Fibroblast of skin of scalp (primary cell): ENCODE measurements at places on chromosomes 5 and 9.

- DNase-seq = no peak
Observed at GRCh38 chr5:133744960-133745308, 132.6 kb upstream of the FSTL4 start.

GRCh38 chr5:159498630-159499029 is 168.3 kb upstream of the IL12B start:
- DNase-seq = no peak

GRCh38 chr5:137344723-137345322 is 154.3 kb downstream of the SPOCK1 start:
- DNase-seq = peak; percentile 74

DNA sequence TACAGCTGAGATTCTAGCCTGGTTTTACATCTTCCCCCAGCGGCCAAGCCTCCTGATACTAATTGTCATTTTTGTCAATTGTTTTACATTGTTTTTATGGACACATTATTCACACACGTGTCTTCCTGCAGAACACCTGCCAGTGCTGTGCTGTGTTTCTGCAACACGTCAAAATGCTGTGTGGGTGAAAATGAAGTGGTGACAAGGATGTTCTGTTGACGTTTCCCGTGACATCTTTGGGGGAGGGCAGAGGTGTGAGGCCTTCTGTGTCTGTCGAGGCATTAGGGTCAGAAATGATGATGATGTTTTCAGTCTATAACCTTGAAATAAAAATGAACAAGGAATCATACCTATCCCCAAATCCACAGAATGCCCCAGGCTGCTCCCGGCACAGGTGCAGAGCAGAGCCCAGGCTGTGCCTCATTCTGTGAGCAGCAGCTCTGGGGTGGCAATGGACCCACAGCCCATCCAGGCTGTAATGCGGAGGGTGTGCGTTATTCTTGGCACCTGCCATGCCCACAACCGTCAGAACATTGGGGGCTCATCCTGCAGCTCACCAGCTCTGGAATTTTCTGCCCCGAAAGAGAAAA is 23.6 kb upstream of the CEP72 start:
- DNase-seq = no peak

DNA sequence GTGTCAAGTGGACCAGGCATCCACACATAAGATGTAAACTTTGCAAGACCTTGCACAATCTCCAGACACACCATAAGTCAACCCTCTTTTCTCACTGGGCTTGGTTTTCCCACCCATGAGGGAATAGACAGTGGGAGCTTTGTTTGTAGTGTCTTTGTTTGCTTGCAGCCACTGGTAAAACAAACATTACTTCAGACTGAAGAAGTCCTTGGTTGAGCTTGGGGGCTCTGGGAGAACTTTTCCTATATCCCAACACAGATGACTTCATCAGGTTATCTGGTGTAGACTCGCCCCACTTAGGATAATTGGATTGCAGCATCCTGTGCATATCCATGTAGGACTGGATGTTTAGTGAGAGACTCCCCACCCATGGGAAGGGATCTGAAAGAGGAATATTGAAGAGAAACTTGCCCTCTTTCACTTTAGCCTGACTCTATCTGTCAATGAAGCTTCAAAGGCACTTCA is 11.5 kb upstream of the ADGRV1 start:
- no peak for DNase-seq

DNA sequence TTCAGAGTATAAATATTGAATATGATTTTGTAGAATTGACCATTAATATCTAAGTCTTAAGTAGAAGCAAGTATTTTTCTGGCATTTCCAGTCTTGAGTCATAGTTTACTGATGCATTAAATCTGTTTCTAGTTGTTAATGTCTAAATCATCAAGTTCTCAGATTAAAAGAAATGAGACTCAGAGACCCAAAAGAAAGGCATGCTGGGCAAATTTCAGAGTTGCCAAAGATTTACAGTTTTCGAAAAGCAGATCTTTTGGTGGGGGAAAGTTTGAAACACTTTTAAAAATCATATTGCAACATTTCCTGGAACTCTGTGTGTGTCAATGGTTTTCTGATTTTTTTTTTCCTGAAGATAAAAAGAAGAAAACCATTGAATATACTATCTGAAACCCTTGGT is 60.9 kb downstream of the ANKRD55 start:
- DNase-seq = peak; percentile 81

GRCh38 chr9:76570826-76571225 is 111.8 kb downstream of the GCNT1 start:
- DNase-seq = no peak

DNA sequence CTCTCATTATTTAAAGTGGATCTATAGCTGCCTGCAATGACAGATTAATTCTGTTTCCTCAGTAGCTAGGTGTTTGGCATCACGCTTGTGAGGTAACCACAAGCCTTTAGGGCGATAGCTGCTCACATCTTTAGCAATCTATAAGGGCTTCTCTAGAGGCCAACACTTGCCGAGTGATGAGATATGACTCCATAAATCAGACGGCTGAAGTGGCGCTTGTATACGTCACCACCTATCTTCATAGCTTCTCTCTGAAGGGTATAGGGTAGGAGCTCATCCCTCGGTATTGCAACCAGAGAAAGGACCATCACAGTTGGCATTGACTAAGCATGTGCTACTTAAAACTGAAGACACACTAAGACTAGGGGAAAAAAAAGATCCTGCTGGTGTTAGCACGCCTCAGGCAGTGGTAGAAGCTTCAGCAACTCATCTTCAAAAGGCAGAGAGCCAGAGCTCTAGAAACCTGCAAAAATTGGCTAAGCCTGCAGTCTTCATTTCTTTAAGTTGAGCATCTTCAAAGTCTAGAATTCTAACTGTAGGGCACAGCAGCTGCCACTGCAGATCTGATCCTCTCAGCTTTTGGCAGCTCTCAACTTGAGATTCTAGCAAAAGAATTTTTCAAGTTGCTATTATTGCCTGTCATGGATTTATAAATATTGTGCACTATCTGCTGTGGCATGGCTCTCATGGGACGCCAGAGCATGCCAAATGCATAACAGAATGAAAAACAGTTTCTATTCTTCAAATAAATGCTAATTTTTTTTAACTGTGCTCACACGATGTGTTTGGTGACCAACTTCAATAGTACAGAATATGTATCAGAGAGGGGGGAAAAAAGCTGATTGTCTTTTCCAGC is 37.5 kb downstream of the PSMB7 start:
- no peak for DNase-seq

- peak; percentile 80 for DNase-seq
Observed at GRCh38 chr5:42944989-42945388, 95.1 kb downstream of the ANXA2R start.

DNA sequence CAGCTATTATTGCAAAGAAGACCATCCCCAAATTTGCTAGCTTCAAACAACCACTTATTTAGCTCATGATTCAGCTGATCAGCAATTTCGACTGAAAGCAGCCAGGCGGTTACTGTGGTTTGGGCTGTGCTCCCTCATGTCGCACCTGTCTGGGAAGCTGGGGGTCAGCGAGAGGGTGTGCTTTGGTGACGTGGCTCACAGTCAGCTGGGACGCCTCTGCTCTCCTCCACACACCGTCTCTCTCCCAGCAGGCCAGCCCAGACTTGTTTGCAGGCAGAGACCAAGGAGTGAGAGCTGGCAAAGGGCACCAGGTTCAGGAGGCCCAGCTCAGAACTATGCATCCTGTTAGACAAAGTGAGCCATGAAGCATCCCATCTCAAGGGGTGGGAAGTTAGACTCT is 140.9 kb downstream of the SYK start:
- DNase-seq = no peak

GRCh38 chr5:7330256-7330655 is 65.7 kb upstream of the ADCY2 start:
- DNase-seq = peak; percentile 15

GRCh38 chr9:120438111-120438510 is 141.9 kb downstream of the CDK5RAP2 start:
- no peak for DNase-seq

GRCh38 chr5:36417668-36418067 is 116.0 kb upstream of the RANBP3L start:
- no peak for DNase-seq

GRCh38 chr5:159854916-159855315 is 61.4 kb upstream of the ADRA1B start:
- DNase-seq = peak; percentile 41

DNA sequence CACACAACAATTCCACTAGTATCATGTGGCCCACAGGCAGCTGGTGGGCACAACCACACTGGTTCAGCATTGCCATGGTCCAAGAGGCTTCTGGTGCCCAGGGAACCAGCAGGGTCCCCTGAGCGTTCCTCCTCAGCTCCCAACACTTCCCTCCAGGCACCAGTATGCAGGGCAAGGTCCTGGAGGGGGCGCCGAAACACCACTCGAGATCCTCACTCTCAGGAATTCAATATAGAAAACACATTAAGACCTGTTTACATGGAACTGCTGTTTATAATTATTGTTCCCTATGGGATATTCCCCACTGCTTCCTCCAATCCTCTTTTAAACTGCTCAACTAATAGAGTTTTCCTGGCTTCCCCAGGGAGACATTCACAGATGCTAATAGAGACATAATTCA is 91.9 kb upstream of the GABRP start:
- DNase-seq = no peak

- DNase-seq = no peak
Observed at GRCh38 chr9:129923589-129923988, 88.3 kb downstream of the USP20 start.

GRCh38 chr5:59645380-59645779 is 248.1 kb downstream of the PDE4D start:
- DNase-seq = no peak

- no peak for DNase-seq
Observed at GRCh38 chr9:133368249-133368881, 7.5 kb downstream of the SURF4 start.

GRCh38 chr9:136268735-136269134 is 23.1 kb upstream of the QSOX2 start:
- no peak for DNase-seq

DNA sequence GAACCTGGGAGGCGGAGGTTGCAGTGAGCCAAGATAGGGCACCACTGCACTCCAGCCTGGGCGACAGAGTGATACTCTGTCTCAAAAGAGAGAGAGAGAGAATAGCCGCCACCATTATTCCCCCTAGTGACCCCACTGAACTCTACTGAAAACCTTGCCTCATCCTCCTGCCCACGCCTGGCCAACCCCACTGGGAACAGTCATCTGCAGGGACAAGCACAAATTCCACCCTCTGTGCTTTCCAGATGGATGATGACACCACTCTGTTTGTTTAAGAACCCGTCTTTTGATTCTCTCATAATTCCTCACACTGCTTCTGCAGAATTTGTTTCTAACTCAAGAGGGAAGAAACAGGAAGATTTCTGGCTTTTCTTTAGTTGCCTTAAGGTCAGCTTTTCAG is 12.2 kb downstream of the BHMT2 start:
- DNase-seq = peak; percentile 12

GRCh38 chr9:74674077-74674476 is 176.9 kb downstream of the RORB start:
- no peak for DNase-seq

GRCh38 chr9:15423231-15423985 is 732 bp downstream of the SNAPC3 start:
- peak; percentile 30 for DNase-seq

- no peak for DNase-seq
Observed at GRCh38 chr9:118223111-118223510, 518.9 kb downstream of the TLR4 start.

DNA sequence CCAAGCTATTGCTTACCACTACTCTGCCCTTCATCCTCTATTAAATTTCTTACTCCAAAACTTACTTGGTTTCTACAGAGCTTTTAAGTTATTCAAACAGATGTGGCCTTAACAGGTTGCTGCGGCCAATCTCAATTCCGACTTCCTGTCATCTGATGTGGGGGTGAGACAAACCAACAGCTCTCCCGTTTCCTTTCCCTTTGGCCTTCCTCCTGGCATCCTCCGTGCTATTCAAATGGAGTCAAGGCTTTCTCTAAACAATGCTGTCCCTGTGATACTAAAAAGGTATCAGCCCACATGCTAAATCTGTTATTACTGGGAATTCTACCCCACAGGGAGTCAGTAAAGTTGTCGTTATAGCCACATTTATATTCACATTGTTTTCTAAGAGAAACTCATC is 11.8 kb downstream of the RBM18 start:
- DNase-seq = no peak

GRCh38 chr5:132510076-132510475 is 19.5 kb upstream of the IRF1 start:
- DNase-seq = peak; percentile 87

DNA sequence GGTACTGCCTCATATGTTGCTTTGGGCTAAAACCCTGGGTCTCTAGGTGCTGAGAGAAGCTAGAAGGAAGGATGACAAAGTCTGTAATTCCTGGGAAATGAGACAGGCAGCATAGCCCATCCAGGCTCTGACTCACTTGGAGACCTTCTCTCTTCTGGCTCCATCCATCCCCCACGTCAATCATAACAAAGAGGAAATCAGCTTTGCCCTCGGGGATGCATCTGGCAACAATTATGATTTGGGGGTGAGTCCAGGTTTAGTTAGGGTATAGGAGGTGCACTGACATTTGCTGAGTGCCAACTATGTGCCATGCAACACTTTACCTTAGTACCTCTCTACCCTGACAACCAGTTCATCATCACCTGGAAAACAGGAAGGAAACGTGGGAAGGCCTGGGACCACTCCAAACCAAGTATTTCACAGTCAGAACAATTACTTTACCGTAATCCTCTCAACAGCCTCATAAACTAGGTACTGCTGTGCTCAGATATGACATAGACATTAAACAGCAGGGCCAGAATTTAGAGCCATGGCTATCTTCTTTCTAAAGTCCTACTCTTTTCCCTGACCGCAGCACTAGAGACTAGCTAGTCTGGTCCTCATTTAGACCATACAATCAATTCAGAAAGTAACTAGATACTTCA is 39.1 kb upstream of the GZMA start:
- DNase-seq = peak; percentile 55

DNA sequence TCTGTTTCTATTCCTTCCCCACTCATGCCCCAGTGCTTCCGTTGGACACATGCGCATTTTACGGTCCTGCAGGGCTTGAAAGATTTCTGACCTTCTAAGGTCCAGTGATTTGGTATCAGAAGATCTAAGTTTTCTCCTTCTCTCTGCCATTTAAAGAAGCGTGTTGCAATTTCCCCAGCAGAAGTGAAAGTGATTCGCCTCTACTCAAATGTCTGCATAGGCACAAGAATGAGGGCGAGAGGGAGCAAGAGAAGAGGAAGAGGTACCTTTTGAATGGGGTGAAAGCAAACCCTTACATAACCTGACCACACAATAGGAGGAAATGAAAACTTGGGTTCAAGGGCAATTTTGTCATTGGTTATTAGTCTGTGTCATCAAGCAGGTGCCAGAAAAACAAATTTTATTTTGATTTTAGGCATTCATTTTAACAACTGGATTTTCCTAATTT is 31.7 kb upstream of the NR3C1 start:
- no peak for DNase-seq

GRCh38 chr9:136762221-136762691 is 2.1 kb downstream of the LCN15 start:
- no peak for DNase-seq

GRCh38 chr9:83570359-83570758 is 32.2 kb upstream of the FRMD3 start:
- DNase-seq = no peak

GRCh38 chr5:4630031-4630430 is 510.1 kb upstream of the ADAMTS16 start:
- DNase-seq = no peak

GRCh38 chr9:1285526-1285925 is 235.4 kb downstream of the DMRT2 start:
- no peak for DNase-seq

GRCh38 chr5:56569076-56569475 is 246.3 kb upstream of the MAP3K1 start:
- peak; percentile 23 for DNase-seq

- DNase-seq = no peak
Observed at GRCh38 chr5:69492923-69493395, 369 bp downstream of the OCLN start.
